ENCODE measurements at places on chromosomes 16 and 17. TPM values are rescaled to one million over a fixed set of nuclear protein-coding genes. Genes with fewer than 3 reads are reported as not detected.
A peak's percentile ranks its signal among the peaks of the same experiment; 100 is the strongest.

CD300C gene
- polyA plus RNA-seq: 0.41 TPM

FAM20A gene
- polyA plus RNA-seq: 8.5 TPM

TPSD1 gene
- polyA plus RNA-seq: not detected

OMG gene
- 0.82 TPM for polyA plus RNA-seq

KRT31 gene
- 3.5 TPM for polyA plus RNA-seq

AOC2 gene
- polyA plus RNA-seq: not detected

TSPOAP1 gene
- 5.8 TPM for polyA plus RNA-seq

GRCh38 chr16:57568173-57568678 is 25.8 kb downstream of the ADGRG5 start:
- DNase-seq: no peak

DNA sequence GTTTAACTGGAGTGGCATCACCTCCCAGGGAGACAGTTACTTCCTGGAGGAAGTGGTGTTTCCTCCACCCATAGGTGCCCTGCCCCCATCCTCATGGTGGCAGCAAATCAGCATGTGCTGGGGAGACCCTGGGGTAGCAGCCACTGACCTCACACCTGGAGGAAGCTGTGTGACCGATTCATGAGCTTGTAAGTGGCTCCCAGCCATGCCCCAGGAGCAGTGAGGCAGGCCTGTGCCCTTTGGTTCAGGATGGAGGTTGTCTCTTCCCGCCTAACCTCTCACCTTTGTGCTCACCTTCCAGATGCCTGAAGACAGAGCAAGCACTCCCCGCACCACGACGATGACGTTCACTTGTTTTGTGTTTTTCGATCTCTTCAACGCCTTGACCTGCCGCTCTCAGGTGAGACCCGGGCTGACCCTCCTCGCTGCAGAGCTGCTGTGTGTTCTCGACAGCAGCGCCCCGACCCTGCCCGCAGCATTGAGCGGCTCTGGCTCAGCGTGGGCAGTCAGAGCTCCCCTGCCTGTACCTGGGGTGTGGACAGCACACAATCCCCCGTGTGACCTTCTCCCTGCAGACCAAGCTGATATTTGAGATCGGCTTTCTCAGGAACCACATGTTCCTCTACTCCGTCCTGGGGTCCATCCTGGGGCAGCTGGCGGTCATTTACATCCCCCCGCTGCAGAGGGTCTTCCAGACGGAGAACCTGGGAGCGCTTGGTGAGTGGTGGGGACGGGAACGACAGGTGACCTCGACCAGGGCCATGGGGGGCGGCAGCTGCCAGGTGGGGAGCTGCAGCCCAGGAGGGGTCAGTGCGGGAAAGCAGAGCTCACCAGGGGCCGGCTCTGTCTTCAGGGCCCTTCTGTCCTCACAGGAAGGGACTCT is 42.8 kb downstream of the MEAK7 start:
- no peak for DNase-seq

DNA sequence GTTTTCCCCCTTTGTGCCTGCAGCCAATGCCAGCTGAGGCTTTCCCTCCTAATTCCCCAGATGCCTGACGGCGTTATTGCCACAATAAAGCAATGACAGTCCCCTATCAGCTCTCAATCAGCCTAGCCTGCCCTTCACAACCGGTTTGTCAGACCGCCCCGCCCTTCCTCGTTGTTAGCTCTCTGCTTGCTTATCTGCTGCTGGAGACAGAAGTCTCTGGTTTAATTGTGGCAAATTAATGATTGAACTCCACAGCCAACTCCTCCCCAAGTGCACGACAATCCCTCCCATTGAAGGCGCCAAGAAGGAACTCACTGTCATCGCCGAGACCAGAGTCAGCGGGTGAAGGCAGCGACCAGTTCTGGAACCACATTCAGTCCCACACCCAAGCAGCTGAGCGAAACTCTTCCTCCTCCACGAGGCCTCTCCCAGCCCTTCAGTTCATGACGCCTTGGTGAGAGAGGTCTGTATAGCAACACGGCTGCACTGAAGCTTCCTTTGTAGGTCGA is 474.4 kb downstream of the SLC39A11 start:
- no peak for DNase-seq

DNA sequence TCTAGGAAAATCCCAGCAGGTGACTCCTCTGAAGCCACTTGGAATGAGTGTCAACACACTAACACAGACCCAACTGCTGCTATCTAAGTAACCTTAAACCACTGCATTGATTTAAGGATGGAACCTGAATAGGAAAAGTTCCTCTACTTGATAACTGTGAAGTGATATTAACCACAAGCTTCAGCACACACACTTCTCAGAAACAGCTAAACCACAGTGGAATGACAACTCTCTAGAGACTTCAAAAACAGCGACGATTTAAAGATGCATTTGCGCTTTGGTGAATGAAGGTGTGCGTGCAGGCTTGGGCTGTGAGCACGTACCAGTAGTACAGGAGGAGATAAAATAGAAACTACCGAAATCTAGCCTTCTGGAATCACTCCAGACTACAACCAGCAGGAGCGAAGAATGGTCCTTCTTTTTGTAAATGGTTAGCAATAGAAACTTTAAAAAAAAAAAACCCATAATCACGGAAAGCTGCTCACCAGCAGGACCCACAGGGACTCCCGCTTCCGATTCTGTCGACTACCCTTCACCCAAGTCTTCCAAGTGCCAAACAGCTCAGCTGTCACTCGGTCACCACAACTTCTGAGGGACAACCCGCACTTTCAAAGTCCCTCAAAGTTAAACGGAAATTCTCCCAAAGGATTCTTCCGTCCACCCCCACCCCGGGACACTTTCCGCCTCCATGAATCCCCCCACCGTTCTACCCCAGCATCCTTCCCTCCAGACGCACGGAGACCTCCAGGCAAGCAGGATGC is 137.7 kb upstream of the CORO6 start:
- DNase-seq: no peak

- DNase-seq: peak; percentile 15
Measured at GRCh38 chr17:6910987-6911603, 79.6 kb upstream of the TEKT1 start.

GRCh38 chr17:8916466-8916865 is 49.0 kb upstream of the PIK3R6 start:
- no peak for DNase-seq

DNA sequence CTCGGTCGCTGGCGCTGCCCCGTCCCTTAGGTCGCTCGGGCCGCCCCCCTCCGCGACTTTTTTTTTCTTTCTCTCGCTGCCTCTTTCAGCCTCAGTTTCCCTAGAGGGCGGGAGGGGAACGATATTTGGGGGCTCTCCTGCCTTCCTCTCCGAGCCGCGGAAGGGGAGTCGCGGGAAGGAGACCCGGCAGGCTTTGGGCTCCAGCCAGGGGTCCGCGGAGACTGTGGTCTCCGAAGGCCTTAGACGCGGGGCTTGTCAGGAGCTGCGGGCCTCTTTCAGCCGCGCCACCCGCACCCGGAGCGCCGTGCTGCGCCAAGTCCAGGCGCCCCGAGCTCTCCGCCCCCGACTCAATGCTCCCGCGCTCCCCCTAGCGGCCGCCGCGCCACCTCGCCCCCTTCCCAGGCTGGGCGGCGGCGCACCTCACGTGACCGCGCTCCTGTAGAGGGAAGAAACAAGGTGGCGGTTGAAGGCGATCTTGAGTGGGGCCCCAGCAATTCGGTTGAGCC is at the start of gene LRRC37B:
Gene LRRC37B (plus strand): TSS at position 427 of the 506 bp plus-strand sequence. CDS start 14,010 bp downstream, outside the sequence.
- DNase-seq: peak; percentile 81

DNA sequence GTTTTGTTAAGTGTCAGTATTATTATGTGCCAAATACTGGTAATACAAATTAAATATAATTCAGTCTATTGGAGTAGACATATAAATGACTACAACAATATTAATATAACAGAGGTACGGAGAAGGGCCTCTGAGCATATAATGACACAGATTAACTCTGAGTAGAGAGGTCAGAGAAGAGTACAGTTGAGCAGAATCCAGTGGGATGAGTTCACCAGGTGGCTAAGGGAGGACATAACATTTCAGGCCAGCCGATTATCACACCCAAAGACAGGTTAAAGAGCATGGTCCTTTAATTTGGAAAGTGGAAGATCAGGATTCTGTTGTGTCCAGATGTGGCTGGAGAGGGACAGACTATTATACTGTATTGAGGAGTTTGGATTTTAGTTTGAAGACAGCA is 11.3 kb downstream of the NFATC3 start:
- no peak for DNase-seq

- peak; percentile 15 for DNase-seq
Measured at GRCh38 chr17:49963626-49964302, 5.2 kb upstream of the DLX4 start.

GRCh38 chr16:31253642-31254045 is 6.1 kb upstream of the ITGAM start:
- DNase-seq: peak; percentile 4

DNA sequence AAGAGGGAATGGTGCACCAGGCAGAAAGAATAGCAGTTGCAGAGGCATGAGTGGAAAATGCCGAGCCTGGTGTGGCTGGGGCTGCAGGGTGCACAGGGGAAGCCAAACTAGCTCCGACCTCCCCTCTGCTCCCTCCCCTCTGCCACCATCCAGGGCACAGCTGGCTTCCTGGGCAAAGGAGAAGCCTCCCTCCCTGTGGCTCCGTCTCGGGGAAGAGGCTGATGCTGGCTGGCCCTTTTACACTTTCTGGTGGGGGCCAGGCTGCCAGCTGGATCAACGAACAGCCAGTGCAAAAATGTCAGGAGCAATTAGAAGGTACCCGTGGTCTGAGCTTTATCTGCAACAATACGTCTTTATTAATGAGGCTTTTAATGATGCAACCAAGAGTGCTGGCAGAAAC is 37.1 kb upstream of the KCNJ12 start:
- DNase-seq: no peak

- DNase-seq: no peak
Measured at GRCh38 chr16:31077592-31078396, 3.6 kb downstream of the ZNF646 start.
